ENCODE measurements at places on chromosomes 12 and 14.

GRCh38 chr14:95261616-95262510, 57.8 kb downstream of the CLMN start:
- no peak for DNase-seq

- DNase-seq: no peak
Measured at GRCh38 chr14:39122330-39123138, 8.4 kb downstream of the GEMIN2 start.

DNA sequence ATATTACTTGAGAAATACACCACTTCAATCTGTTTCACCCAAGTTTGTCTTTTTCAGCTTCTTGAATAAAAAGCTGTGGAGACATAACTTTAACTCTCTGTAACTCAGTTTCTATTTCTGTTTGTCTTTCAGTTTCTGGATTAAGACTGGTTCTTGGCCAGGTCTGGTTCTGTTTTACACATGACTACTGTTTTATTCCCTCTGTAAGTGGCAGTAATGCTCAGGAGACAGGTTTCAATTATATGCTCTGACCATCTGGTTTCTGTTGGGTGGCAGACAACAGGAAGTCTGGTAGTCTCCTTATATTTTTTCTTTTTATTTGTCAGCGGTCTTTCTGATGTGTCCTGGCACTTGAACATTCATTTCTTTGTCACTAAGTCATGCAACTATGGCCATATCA, 102.9 kb downstream of the RPS29 start:
- no peak for DNase-seq

DNA sequence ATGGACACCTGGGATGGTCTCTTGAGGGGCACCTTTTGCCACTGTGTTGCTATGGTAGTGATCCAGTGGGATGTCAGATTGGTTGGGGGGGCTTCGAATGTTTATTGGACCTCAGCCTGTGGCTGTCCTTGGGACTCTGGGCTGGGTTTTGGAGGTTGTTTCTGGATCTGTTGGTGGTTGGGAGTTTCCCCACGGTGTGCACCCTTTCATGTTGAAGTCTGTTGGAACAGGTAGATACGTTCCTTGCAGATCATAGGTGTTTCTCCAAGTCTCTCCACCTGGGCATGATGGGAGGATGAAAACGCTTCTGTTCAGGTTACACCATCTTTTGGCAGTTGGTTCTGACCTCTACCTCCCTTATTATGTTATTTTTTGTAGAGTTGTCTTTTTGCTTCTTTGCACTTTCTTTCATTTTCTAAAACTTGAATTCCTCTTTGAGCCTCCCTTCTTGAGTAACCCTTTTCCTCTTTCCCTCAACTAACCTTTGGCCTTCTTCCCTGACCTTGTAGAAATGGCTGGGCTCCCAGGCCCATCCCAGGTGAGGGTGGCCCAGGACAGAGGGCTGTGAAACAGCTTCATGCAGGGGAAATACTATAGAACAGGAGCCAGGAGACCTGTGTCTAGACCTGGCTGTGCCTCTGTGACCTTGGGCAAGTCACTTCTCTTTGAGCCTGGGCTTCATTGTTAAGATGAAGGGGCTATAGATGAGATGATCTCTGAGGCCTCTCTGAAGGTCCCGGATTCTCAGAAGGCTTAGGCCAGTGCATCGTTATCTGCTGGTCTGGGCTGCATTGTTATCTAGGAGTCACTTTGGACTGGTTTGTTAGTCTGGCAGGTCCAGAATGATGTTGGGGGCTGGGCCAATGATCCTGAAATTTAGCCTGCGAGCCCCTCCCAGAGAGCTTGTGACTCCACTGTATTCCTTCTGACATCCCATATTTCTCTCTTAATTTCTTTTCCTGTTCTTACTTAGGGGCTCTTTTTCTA, 2.0 kb downstream of the ATN1 start:
- DNase-seq: no peak

All from HCT116 (cell line).